Effector memory CD4-positive, alpha-beta T cell (primary cell): ENCODE measurements at places on chromosomes 1 and 21.
A peak's percentile ranks its signal among the peaks of the same experiment; 100 is the strongest.

- H3K4me3 ChIP-seq: no peak overlapping the region
- H3K27me3 ChIP-seq: no peaks in the 10 kb centered on the region
- no peaks in the 10 kb centered on the region for H3K36me3 ChIP-seq
- no peak for DNase-seq
Measured at GRCh38 chr21:41231060-41231459, 63.1 kb downstream of the BACE2 start.

DNA sequence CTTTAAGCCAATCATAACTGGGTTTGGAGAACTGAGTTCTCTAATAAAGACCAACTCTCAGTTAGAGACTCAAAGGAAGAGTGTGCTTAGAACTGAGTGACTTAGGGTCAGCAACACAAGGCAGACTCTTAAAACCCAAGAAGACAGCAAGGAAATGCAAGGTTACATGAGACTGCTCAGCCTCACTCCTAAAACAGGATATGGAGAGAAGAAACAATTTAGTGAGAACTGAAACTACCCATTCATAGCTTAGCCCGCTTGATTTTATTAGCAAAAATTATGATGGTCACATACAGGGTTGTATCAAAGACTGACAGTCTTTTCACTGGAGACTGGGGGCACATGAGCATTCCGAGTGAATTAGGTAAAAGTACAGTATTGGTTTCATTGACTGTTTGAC is 78.9 kb upstream of the DMRTA2 start:
- H3K27ac ChIP-seq: no peak overlapping the region
- H3K4me3 ChIP-seq: no peak overlapping the region

DNA sequence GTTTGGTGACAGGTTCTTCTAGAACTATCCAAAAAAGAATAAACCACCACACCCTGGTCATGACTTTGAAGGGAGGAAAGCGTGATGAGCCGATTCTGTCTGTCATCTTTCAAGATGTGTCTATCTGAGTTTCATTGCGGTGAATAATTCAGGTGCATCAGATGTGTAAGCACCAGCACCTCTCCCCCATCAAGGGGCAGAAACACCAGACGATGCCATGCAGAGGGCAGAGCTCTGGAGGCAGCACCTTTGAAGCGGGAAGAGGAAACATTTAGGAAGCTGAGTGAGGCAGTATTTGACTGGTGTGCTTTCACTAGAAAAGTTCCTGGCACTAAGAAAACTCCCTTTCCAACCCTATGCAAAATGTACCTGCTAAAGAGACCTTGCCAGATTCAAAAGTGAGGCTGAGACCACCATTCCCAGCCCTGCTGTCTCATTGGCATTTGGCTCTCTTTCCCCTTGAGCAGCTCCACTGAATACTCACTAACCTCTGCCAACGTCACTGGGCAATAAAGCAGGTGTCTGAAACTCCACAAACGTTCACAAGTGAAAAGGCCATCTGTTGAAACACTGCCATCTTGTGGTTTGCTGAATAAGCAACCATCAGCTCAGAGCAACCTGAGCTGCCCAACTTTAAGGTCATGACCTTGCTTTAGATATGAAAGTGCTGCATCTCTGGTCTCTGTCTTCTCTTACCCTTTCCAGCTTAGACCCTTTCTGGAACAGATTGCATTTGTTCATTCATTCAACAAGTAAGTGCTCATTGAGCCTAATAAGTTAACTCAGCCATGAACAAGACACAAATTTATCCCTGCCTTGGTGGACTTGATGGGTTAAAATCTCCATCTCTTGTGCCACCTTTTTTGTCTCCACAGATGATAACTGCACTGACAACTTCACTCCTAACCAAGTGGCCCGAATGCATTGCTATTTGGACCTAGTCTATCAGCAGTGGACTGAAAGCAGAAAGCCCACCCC is 228.6 kb downstream of the PAPPA2 start:
- no peak for DNase-seq
- H3K36me3 ChIP-seq: no peaks in the 10 kb centered on the region
- no peak overlapping the region for H3K4me3 ChIP-seq
- no peaks in the 10 kb centered on the region for H3K4me1 ChIP-seq
- no peak overlapping the region for H3K27ac ChIP-seq
- H3K27me3 ChIP-seq: no peaks in the 10 kb centered on the region

DNA sequence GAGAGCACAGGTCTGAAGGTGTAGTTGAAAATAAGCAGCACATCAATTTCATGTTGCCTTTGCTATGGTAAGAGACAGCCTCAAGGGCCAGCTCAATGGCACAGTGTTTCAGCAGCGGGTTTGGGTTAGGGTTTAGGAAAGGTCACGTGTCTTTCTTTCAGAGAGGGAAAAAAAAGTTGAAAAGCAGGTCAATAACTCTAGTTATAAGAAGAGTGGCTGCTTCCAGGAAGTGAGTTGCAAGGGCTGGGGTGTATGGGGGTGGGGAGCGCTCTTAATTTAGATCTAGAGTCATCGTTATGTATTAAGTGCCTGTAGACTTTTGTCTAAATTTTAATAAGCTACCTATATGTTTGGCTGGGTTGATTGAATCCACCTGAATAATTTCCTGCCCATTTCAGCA is 118.5 kb upstream of the SPAG17 start:
- no peaks in the 10 kb centered on the region for H3K36me3 ChIP-seq
- no peak overlapping the region for H3K4me3 ChIP-seq
- DNase-seq: no peak
- H3K4me1 ChIP-seq: no peaks in the 10 kb centered on the region
- no peak overlapping the region for H3K27ac ChIP-seq

- H3K27me3 ChIP-seq: no peaks in the 10 kb centered on the region
- H3K27ac ChIP-seq: peak overlapping the region; percentile 70
- no peaks in the 10 kb centered on the region for H3K36me3 ChIP-seq
- DNase-seq: no peak
Measured at GRCh38 chr1:40395190-40396175, 22.0 kb downstream of the SMAP2 start.

DNA sequence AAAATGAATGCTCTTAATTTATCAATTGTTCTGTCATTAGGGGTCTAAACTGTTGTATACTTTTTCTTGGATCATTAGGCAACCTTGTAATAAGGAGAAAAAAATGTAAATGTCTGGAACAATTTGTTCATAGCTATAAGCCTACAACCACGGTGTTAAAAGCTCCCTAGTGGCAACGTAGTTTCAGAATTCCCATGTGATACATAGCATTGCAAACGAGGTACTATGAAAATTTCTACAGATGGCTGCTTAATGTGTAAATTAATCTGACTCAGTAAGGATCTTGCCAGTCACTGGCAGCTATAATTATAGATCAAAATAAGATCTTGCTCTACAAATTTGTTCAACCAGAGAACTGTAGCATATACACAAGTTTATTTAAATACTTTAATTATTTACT is 304.1 kb upstream of the ADGRL4 start:
- H3K4me3 ChIP-seq: no peak overlapping the region
- no peak overlapping the region for H3K27ac ChIP-seq
- no peaks in the 10 kb centered on the region for H3K27me3 ChIP-seq

- H3K4me3 ChIP-seq: no peak overlapping the region
- no peak for DNase-seq
- H3K36me3 ChIP-seq: no peaks in the 10 kb centered on the region
Measured at GRCh38 chr1:203122159-203122558, 5.4 kb upstream of the ADORA1 start.

- H3K4me1 ChIP-seq: peaks cover 5% of the 10 kb centered on the region
- H3K27me3 ChIP-seq: no peaks in the 10 kb centered on the region
- DNase-seq: no peak
- no peak overlapping the region for H3K27ac ChIP-seq
- H3K36me3 ChIP-seq: no peaks in the 10 kb centered on the region
Measured at GRCh38 chr1:33039840-33040239, 3.2 kb upstream of the AK2 start.

DNA sequence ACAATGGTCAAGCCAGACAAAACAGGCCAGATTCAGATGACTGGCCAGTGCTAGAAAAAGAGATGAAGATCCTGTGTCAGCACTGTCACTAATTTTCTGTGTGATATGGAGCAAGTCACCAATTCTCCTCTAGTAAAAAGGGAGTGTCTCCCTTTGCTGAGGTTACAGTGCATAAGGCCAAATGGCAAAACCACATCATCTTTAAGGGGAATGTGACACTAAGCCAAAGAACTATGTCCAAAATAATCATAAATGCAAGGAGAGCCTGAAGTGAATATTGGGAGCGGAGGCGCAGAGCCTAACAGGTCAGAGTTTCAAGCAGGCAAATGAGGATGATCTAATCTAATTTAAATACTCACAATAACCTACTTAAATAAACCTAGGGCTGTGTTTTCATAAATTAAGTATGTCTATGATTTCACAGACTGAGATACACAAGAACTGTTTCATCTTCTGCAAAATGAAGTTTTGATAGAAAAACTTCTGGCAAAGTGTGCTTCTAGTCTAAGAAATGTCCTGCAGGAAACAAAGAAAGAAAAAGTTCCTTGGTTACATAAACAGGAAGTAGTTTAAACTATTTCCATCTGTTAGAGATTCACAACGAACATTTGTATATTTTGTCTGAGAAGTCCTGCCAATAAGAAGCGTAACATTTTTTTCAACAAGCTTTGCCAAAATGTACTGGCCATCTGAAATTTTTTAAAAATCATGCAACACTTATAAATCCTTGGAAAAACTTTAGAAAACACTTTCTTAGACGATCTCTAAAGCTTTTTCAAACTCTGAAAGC is 290.2 kb downstream of the LRRC40 start:
- H3K27me3 ChIP-seq: no peaks in the 10 kb centered on the region
- H3K4me1 ChIP-seq: no peaks in the 10 kb centered on the region
- DNase-seq: no peak
- H3K4me3 ChIP-seq: no peak overlapping the region

- no peaks in the 10 kb centered on the region for H3K27me3 ChIP-seq
- no peak overlapping the region for H3K4me3 ChIP-seq
- H3K4me1 ChIP-seq: no peaks in the 10 kb centered on the region
- no peak for DNase-seq
- no peaks in the 10 kb centered on the region for H3K36me3 ChIP-seq
Measured at GRCh38 chr1:29893806-29894205, 657.5 kb downstream of the PTPRU start.

- H3K27me3 ChIP-seq: peaks cover 2% of the 10 kb centered on the region
- H3K27ac ChIP-seq: no peak overlapping the region
- no peak for DNase-seq
- H3K4me1 ChIP-seq: no peaks in the 10 kb centered on the region
- H3K4me3 ChIP-seq: no peak overlapping the region
Measured at GRCh38 chr1:233390842-233391737, 63.6 kb downstream of the MAP3K21 start.

DNA sequence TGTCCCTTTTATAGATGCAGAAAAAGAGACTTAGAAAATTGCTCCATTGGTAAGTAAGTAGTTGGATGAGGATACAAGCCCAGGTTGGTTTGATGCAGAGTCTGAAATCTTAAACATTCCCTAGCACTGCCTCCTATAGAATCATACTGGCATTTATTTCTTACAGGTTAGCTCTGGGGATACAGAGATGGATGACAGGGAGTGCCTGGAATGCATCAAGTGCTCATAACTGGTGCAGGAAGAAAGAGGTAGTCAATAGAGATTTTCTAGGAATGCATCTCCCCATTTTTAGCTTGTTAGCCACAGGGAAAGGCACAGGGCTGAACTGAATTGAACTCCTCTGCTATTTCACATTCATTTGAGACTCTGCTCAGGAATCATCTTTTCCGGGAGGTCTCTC is 269.0 kb upstream of the USP24 start:
- H3K4me1 ChIP-seq: no peaks in the 10 kb centered on the region
- H3K4me3 ChIP-seq: no peak overlapping the region
- no peak for DNase-seq
- no peak overlapping the region for H3K27ac ChIP-seq
- H3K27me3 ChIP-seq: no peaks in the 10 kb centered on the region

- H3K27ac ChIP-seq: no peak overlapping the region
- peaks cover 4% of the 10 kb centered on the region for H3K4me1 ChIP-seq
- H3K27me3 ChIP-seq: no peaks in the 10 kb centered on the region
- H3K4me3 ChIP-seq: no peak overlapping the region
- no peaks in the 10 kb centered on the region for H3K36me3 ChIP-seq
- no peak for DNase-seq
Measured at GRCh38 chr1:207069061-207069460, 16.0 kb downstream of the PFKFB2 start.

GRCh38 chr1:196723325-196724185 is 51.1 kb upstream of the CFHR3 start:
- no peaks in the 10 kb centered on the region for H3K27me3 ChIP-seq
- H3K4me3 ChIP-seq: no peak overlapping the region
- H3K27ac ChIP-seq: no peak overlapping the region
- no peaks in the 10 kb centered on the region for H3K4me1 ChIP-seq

- no peak overlapping the region for H3K27ac ChIP-seq
- H3K36me3 ChIP-seq: no peaks in the 10 kb centered on the region
- DNase-seq: no peak
- no peak overlapping the region for H3K4me3 ChIP-seq
- H3K4me1 ChIP-seq: no peaks in the 10 kb centered on the region
Measured at GRCh38 chr1:225746361-225747179, 31.1 kb upstream of the SRP9 start.

DNA sequence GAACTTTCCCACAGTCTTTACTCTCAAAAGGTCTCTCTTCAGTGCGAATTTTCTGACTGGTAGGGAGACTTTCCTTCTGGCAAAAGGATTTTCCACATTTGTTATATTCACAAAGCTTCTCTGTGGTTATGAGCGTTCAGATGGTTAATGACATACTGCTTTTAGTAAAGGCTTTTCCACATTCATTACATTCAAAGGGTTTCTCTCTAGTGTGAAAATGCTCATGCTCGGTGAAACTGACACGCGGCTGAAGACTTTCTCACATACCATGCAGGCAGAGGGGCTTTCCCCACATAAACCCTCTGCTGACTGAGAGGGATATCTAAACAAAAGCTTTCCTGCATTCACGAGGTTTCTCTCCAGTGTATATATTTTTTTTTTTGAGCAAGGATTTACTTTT is 9.9 kb upstream of the KLF18 start:
- DNase-seq: no peak
- H3K4me1 ChIP-seq: no peaks in the 10 kb centered on the region
- no peaks in the 10 kb centered on the region for H3K27me3 ChIP-seq
- no peaks in the 10 kb centered on the region for H3K36me3 ChIP-seq
- no peak overlapping the region for H3K4me3 ChIP-seq
- H3K27ac ChIP-seq: no peak overlapping the region

DNA sequence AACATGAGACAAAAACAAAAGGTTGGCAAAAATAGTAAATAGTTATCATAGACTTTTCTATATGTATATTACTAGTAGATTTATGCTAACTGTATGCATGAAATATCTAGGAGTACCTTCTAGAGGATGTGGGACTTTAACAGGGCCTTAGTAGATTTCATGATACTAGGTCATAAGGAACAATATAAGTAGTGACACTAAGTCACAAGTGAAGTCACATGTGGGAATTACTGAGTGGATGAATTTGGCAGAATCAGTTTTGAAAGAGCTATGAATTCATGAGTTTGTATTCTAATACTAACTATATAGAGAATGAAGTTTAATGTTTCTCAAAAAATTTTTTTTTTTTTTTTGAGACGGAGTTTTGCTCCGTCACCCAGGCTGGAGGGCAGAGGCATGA is 53.1 kb upstream of the GPR25 start:
- H3K4me1 ChIP-seq: no peaks in the 10 kb centered on the region
- H3K4me3 ChIP-seq: no peak overlapping the region
- no peak overlapping the region for H3K27ac ChIP-seq
- no peaks in the 10 kb centered on the region for H3K27me3 ChIP-seq
- no peak for DNase-seq
